Pancreas (tissue), 10 donors: ENCODE measurements at places on chromosomes 5 and 9. TPM values are rescaled to one million over a fixed set of nuclear protein-coding genes. Genes with fewer than 3 reads are reported as not detected.

Gene ABCA1
- 3.5 TPM for polyA plus RNA-seq

DNA sequence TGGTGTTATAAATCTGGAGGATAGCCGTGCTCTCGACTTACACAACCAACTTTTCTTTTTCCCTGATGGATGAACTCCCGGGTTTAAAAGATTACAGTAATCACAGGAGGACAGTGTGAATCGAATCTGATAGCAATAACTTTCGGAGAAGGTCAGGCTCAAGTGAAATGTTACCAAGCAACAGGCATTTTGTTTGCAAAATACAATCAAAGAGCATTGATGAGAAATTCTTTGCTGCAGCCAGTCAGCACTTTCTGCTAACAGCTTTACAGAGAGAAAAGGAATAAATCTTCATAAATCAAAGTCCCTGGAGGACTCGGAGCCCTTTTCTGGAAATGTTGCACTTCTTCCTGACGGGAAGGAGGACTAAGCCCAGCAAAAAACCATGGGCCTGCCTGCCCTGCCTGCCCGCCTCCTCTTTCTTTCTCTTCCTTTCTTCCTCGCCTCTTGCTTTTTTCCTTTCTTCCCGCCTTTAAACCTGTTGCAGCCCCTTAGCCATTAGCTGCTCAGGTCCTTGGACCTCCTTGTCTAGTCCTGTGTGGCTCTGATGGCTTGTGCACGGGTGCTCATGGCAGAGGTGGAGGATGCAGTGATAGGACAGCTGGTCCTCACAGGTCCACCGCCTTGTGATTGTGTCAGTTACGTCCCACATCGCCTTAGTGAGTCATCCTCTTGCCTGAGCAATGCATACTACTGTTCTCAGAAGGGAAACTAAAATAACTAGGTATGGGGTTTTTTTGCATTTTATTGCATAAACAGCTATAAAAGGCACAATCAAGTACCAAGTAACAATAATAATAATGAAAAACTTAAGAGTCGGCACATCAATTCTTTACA, 6.2 kb downstream of the DMRT3 start:
- H3K27ac ChIP-seq, result no peak overlapping the region
- no peaks in the 10 kb centered on the region for H3K36me3 ChIP-seq
- H3K4me1 ChIP-seq, result no peaks in the 10 kb centered on the region
- DNase-seq, result no peak
- no peak overlapping the region for H3K4me3 ChIP-seq

- H3K27ac ChIP-seq, result no peak overlapping the region
- H3K4me3 ChIP-seq, result no peak overlapping the region
- no peaks in the 10 kb centered on the region for H3K36me3 ChIP-seq
- no peaks in the 10 kb centered on the region for H3K4me1 ChIP-seq
These were observed 690.4 kb downstream of the SLCO4C1 start for GRCh38 chr5:101605700-101606099.

DNA sequence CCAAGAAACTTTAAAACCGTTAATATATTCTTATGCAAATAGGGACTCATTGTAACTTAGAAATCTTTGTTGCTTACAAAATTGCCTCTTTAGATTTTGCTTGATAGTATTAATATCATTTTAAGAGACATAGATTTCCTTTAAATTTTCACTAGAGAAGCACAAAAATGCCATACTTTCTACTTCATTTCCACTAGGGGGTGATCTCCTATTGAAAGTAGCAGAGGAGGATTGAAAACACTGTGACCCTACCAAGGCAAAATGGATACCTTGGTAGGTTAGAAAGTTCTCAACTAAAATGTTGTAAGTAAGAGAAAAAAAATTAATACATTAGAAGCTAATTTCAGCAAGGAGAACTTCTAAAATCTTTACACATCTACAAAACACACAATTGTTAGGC, 204.9 kb downstream of the CHSY3 start:
- H3K4me1 ChIP-seq, result no peaks in the 10 kb centered on the region
- no peak overlapping the region for H3K27ac ChIP-seq
- DNase-seq, result no peak
- H3K4me3 ChIP-seq, result no peak overlapping the region
- no peaks in the 10 kb centered on the region for H3K36me3 ChIP-seq
- H3K27me3 ChIP-seq, result no peaks in the 10 kb centered on the region
